ENCODE measurements at places on chromosomes 11 and 22.

- no peak for DNase-seq
Measured at GRCh38 chr22:31343235-31344191, 2.6 kb downstream of the PATZ1 start.

GRCh38 chr11:79265756-79266322 is 175.0 kb downstream of the TENM4 start:
- DNase-seq = no peak

DNA sequence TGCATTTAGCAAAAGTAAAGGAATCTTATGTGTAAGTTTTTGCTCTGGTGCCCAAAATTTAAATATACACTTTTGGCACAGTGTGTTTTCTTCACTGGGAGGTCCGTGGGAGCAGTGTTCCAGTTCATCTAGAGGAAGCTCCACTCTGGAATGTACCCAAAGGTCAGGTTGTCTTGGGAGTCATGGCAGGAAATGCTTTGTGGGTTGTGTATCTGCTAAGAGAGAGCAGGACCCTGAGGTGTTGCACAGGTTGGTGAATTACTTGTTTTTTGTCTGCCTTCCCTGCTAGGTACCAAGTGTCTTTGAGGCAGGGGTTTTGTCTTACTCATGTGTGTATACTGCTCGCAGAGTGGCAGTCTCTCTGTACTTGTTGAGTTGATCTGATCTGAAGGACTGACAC is 37.3 kb downstream of the DIXDC1 start:
- no peak for DNase-seq

GRCh38 chr11:3803726-3804495 is 4.4 kb upstream of the PGAP2 start:
- no peak for DNase-seq
